ENCODE measurements at places on chromosomes 1 and 21.

- DNase-seq = no peak
Measured at GRCh38 chr1:6309564-6309963, 48.7 kb upstream of the GPR153 start.

DNA sequence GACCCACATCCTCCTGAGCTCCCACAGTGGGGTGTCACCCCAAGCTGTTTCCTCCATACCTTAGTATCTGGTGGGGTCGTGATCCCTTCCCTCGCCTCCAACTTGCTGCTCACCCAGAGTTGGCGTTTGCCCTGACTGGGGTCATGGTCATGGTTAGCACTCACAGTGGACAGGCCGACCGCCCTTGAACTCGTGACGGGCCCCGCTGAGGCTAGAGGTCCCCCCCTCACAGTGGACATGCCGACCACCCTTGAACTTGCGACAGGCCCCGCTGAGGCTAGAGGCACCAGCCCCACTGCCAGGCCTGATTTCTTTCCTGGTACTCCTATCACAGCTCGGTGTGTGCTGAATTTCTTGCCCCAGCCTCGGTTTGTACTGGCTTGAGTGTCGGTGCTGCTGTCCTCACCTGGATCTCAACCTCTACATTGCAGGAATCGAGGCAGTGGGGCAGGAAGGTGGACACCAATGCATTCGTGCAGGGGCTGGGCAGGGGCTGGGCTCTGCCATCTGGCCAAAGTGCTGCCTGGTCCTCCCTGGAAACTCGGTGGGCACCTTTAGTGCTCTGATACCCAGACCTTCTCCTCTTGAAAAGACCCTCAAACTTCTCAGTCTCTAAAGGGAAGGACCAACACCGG, 37.5 kb upstream of the AJAP1 start:
- no peak for DNase-seq

DNA sequence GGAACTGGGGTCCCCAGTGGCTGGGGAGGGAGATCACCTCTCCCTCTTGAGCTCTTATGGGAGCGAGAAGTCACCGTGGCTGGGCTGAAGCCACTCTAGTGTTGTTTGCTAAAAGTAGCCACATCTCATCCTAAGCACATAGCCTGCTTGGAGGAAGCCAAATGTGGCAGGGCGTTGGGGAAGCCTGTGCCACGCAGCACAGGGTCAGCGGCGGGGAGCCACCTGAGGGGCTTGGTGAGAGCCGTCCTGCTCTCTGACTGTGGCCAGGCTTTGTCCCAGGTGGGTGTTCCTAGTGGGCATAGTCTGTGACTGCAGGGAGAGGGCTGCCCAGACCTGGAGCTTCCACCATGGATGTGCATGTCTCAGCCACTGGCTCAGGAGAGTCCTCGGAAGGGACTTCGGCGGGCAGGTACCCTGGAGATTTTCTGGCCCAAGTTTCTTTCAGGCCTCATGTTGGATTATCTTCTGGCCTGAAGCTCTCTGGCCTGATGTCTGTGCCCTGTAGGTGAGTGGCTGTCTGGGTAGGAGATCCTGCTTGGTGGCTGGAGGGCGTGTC, 38.9 kb downstream of the MORN1 start:
- DNase-seq = no peak

GRCh38 chr21:44816761-44817505, 929 bp downstream of the SUMO3 start:
- no peak for DNase-seq

- no peak for DNase-seq
Measured at GRCh38 chr1:235070819-235071218, 57.8 kb downstream of the TOMM20 start.

DNA sequence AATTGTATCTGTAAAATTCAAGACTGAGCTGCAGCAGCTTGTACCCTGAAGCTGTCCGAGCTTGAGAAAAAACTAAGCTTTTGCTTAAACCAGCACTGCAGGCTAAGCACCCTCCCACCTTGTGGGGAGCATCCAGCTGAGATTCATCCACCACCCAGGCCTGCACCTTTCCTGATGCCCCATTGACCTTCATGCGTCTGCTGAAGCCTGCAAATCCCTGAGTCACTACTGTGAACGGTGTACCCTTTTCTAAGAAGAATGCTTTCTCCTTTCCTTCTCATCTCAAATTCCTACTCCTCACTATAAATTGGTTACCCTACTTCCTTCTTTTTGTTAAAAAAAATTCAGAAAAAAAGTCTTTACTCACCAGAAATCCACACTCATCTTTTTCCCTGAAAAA, 90.9 kb upstream of the RGS18 start:
- no peak for DNase-seq

DNA sequence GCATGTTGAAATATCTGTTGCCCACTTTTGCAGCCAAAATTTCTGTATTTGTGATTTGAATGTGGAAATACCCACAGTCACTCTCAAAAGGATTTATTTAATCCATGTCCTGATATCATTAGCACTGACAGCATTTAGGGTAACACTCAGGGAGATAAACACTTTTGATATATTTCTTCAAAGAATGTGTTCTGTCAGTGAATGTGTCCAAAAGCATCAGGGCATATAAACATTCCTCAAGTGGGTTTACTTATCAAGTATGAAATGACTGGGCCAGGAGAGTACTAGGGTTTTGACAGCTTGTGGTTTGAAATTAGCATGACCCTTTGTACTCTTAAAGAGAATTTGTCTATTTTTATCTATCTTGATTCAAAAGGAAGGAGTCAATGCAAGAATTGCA, 1302.1 kb upstream of the ADGRL2 start:
- no peak for DNase-seq

GRCh38 chr1:99397863-99398262, 133.6 kb downstream of the PLPPR4 start:
- DNase-seq = no peak

- DNase-seq = no peak
Measured at GRCh38 chr1:145893306-145894055, 7.8 kb upstream of the ANKRD35 start.

DNA sequence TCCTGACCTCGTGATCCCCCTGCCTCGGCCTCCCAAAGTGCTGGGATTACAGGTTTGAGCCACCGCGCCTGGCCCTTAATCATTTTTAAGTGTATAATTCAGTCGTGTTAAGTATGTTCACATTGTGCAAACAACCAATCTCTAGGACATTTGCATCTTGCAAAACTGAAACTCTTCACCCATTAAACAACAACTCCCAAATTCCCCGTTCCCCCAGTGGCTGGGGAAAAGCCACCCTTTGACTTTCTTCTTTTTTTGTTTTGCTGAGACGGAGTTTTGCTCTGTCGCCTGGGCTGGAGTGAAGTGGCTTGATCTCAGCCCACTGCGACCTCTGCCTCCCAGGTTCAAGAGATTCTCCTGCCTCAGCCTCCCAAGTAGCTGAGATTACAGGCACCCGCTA, 6.5 kb upstream of the THEMIS2 start:
- no peak for DNase-seq

GRCh38 chr21:38129711-38130110, 127.1 kb upstream of the KCNJ15 start:
- DNase-seq = no peak

DNA sequence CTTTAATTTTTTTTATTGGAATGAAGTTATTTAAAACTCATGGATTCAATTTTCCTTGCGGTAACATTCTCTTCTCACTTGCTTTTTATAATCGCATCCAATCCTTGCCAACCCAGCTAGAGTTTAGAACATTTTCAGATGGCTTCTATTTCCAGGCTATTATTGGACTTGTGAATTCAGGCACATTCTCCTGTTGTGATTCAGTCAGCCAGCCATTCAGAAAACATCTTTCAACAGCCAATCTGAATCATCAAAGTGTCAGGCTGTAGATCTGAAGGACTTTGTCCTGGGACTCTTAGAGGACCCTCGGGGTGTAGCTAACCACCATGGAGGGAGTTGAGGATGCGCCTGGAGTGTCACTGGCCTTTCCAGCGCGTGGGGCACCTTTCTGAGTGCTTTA, 92.4 kb downstream of the PRDM2 start:
- DNase-seq = no peak

DNA sequence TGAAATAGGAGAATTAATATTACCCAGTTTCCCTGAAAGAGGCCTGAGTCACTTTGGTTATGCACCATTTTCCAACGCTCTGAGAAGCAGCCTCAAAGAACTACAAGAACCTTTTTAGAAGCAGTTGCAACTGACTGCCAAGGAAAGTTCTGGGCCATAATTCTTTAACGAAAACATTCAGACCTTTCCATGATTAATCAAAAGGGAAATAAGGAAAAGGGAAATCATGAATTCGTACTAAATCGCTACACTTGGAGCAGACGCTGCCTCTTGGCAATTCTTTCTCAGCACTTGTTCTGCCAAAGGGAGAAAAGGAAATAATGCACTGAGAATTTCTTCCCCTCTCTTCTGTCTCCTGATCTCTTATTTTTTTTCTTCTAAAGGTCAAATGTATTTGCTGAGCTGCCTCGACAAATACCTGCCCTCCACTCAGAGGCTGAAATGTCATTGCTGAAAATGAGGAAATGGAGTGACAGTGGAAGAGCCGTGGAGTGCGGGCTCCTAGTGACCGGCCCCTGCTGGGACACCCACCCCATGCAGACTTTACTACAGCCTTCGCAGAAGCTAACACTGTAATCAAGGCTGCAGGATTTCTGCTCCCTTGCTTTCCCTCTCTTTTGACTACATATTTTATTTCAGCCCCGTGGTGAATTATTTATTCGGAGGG, 67.9 kb upstream of the GALNT2 start:
- no peak for DNase-seq

DNA sequence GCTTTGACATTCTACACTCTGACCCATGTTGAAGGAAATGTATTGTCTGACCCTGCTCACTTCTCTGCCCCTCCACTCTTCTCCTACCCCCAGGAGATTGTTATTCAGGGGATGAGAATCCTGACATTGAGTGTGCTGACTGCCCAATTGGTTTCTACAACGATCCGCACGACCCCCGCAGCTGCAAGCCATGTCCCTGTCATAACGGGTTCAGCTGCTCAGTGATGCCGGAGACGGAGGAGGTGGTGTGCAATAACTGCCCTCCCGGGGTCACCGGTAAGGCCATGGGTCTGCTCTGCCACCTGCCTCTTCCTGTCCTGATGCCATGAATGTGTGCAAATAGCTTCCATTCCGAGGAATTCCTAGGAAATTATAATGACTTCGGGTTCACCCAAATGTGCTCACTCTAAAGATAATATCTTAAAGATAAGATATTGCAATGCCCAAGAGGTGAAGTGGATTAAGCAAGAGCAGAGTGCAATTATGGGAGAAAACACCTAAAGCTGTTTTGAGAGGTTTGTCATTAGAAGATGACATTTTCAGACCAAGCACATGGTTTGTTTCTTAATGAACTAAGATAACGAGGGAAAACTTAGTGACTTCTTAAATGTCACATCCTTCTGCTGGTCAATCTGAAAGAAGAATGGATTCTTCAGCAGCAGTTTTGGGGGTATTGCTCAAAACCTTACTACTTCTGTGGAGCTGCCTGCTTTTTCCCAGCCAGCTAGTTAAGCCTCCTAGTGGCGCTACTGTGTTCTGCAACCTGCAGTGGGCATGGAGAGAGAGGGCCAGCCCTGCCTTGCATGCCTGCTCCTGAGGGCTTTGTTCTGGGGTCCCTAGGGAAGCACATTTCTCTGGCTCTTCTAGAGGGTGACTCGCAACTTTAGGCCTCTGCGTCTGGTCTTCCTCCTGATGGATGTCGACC, 41.6 kb downstream of the LAMC2 start:
- no peak for DNase-seq

DNA sequence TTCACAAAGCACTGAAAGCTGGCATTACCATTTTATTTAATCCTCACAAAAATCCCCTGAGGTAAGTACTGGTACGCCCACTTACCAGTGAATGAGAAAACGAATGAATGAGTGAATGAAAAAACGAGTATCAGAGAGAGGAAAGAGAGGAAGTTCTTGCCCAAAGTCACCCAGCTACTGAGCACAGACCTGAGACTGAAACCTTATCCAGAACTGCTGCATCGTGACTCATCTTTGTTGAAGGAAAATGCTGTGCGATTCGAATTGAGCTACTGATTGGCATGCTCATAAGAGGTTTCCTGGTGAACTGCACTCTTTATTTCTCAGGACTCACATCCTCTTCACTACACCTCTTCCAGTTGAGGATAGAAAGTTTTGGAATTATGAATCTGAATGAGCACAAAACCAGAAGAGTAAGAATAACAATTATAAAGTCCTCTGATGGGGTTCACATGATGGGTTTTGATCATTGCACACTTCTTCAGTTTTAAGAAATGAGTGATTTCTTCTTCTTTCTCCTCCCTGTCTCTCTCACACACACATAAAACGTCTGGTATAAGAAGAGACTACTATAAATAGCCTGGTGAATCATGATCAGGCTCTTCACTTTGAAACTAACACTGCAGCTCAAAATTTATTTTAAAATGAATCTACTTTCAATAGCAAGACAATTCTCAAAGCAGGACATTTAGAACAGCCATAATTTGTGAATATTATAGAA, 32.1 kb downstream of the IL12RB2 start:
- DNase-seq = peak; percentile 33

- DNase-seq = no peak
Measured at GRCh38 chr1:77940921-77941570, 37.8 kb downstream of the FUBP1 start.

DNA sequence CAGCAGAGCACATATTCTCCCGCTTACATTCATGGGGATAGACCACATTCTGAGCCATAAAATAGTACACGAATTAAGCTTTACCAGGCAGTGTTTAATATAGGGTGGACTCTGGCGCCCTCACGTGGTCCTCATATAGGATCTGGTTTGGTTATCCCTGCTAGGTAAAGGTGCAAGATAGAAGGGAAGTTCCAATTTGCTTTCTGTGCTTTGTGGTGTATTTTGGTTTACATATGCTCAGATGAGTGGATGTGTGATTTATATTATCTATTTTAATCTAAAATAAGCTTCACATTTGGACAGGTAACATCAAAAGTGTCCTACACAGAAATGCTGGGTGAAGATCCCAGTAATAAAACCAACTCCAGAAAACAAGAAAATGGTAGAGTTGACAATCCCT, 3.6 kb downstream of the CR1 start:
- peak; percentile 51 for DNase-seq

- DNase-seq = peak; percentile 8
Measured at GRCh38 chr1:89609781-89610456, 23.0 kb upstream of the LRRC8C start.

DNA sequence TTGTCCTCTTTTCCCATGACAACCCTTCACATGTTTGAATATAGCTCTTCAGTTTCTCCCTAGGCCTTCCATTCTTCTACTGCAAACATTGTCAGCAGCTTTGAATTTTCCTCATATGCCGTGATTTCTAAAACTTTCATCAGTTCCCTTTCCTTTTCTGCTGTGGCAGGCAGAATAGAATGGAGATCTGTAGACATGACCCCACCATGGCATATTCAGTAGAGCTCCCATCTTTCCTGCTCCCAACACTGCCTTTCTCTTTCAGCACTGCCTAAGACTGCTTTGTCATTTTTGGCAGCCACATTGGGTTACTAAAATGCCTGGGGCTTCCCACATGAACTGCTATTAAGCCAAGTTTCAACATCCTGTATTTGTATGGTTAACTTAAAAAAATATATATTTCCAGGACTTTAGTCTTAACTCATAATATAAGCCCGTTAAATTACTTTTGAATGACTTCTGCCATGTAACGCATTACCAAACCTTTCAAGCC, 60.9 kb downstream of the TBX19 start:
- DNase-seq = no peak

DNA sequence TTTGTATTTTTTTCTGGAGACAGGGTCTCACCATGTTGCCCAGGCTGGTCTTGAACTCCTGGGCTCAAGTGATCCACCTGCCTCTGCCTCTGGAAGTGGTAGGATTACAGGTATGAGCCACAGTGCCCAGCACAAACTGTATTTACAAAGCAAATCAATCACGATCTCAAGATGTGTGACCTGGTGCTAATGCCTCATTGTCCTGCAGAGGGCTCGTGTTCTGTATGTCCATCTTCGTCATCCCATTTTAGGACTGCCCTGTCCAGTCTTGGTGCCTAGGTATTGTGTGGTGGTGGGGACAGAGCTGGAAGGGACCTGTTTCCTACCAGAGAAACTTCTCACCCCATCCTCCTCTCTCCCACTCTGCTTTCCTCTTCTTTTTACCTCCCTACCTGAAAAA, 20.2 kb downstream of the PROK1 start:
- DNase-seq = no peak

Data from stimulated activated naive CD4-positive, alpha-beta T cell treated with Interleukin-2 at 50 U/mL for 16 hours (primary cell).